ENCODE measurements at places on chromosomes 7 and 10.
A peak's percentile ranks its signal among the peaks of the same experiment; 100 is the strongest.

GRCh38 chr10:108132303-108132702 lies 967.8 kb upstream of the SORCS1 start:
- DNase-seq = no peak

DNA sequence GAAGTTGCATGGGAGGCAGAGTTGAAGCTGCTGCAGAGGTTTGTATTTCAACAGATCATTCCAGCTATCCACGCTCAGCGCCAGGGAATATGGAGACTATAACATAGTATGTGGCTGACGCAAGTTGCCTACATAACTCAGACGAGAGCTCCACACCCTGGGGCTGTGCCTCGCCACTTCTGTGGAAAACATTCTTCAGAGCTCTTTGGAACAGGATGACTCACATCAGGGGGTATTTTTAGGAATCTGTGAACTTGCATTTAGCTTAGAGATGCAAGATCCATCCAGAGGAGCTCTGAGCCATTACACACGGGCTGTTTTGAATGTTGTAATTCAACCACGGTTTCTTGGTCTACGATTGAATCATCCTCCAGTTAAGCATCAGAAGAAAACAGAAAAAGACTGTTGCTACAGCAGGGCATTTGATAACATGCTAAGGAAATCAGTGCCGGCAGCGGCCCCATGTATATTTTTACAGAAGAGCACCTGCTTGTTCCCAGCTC lies 481.5 kb upstream of the AKR1E2 start:
- no peak for DNase-seq

DNA sequence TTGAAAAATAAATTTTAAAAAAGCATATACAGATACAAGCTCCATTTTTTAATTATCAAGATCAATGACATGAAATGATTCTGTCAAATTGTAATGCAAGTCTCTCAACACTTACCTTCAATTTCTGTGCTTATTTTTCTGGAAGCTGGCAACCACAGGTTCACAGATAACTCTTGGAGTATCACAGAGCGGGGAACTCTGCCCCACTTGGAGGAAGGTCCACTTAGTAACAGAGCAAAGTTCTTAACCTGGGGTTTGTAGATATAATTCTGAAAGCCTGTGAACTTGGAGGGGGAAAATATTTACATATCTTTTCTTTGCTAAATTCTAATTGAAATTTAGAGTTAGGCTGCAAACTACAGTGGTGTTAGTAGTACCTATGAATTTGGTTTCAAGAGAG lies 2.3 kb upstream of the MGAM start:
- no peak for DNase-seq

GRCh38 chr7:12768948-12769347 lies 81.5 kb downstream of the ARL4A start:
- no peak for DNase-seq

- DNase-seq = no peak
Measured at GRCh38 chr7:115654384-115655214, 376.0 kb downstream of the TFEC start.

- no peak for DNase-seq
Measured at GRCh38 chr10:133213641-133214467, 16.2 kb upstream of the UTF1 start.

- no peak for DNase-seq
Measured at GRCh38 chr7:18499407-18500177, 4.0 kb downstream of the HDAC9 start.

DNA sequence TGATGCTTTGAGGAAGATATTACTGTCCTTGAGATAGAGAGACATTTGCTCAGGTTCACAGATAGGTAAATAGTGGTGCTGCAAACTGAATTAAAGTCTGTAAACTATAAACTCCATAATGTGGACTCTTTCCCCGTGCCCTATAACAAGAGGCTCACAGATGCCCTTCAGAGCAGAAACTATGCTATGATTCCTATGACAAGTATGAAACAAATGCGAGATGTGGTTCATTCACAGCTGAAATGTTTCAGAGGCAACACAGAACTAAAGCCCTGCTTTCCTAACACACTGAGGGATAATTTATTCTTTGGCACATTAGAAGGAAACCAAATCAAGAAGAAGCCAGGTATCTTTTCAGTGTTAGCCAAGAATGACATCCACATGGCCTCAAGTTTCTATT lies 13.4 kb downstream of the CHUK start:
- no peak for DNase-seq

DNA sequence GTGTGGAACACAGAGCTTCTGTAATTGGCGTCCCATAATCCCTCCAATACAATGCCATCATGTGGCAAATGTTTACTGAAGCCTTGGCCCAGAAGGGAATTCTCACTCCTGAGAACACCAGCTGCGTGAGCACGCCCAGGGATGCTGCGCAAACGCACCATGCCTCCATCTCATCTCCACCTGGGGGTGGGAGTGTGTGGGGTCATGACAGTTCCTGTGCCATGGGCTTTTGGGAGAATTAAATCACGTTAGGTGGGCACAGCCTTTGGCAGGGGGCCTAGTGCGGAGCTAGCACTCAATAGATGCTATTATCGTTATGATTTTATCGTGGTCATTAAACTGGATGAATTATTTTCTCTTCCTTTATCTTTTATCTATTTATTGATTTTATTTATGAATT lies 15.8 kb downstream of the WDFY4 start:
- no peak for DNase-seq

GRCh38 chr7:13850185-13850752 lies 139.2 kb downstream of the ETV1 start:
- peak; percentile 91 for DNase-seq
